Stimulated activated CD8-positive, alpha-beta memory T cell treated with anti-CD3 and anti-CD28 coated beads, Interleukin-4, amount 100 ng/mL, for 48 hours (primary cell): ENCODE measurements at places on chromosomes 5 and 9.

DNA sequence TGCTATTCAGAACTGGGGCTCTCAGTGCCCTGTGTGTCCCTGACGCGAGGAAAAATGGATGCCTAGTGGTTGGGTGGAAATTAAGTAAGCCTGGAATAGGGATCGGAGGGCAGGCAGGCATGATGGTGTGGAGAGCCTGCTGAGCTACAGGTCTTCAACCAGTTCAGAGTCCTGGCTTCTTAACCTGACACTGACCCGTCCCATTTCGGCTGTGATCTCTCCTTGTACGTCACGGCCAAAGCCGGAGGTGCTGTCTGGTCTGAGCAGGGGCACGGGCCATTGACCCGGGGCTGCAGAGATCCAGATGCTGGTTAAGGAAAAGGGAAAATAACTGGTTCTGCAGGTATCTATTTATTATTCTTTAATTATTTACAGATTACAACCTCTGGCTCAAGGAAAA is 27.9 kb downstream of the RHOBTB3 start:
- no peak for DNase-seq

DNA sequence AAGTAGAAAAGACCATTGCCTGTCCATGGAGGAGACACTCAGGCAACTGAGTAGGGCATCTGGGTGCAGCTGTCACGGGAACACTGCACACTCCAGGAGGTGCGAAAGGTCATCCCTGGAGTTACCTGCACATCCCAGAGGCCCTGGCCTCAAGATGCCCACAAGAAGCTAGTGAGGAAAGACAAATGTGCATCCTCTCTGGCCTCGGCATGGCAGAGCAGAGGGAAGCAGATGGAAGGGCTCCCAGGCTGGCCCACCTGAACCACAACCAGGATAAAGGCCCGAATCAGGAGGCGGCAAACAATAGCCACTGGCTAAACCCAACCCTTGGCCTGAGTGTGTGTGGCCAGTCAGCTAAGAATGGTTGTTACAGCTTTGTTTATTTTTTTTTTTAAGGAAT is 231.7 kb downstream of the SYK start:
- no peak for DNase-seq

DNA sequence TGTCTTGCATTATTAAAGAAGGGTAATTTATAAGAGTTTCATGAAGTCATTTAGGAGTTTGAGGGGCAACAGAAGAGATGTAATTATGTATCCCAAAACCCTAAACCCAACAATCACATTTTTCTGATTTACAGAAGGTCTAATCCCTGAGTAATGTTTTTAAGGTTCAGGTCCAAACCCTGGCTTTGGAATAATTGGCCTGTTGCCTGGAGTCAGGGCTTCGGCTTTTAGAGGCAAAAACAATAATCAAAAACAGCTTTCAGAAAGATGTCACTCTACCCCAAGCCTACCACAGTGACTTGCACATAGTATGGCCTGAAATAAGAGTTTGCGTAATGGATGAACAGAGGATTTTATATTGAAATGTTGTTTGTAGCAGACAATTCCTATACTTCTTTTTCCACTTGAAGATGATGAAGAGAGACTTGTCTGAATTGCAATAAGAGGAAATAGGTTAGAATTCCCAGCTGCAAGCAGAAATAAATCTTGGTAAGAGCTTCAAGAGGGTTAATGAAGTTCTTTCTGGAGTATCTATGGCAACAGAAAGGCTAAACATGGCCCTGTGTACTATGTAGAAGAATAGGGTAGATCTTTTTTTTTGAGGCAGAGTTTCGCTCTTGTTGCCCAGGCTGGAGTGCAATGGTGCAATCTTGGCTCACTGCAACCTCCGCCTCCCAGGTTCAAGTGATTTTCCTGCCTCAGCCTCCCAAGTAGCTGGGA is 152.0 kb downstream of the GPBP1 start:
- DNase-seq = no peak

DNA sequence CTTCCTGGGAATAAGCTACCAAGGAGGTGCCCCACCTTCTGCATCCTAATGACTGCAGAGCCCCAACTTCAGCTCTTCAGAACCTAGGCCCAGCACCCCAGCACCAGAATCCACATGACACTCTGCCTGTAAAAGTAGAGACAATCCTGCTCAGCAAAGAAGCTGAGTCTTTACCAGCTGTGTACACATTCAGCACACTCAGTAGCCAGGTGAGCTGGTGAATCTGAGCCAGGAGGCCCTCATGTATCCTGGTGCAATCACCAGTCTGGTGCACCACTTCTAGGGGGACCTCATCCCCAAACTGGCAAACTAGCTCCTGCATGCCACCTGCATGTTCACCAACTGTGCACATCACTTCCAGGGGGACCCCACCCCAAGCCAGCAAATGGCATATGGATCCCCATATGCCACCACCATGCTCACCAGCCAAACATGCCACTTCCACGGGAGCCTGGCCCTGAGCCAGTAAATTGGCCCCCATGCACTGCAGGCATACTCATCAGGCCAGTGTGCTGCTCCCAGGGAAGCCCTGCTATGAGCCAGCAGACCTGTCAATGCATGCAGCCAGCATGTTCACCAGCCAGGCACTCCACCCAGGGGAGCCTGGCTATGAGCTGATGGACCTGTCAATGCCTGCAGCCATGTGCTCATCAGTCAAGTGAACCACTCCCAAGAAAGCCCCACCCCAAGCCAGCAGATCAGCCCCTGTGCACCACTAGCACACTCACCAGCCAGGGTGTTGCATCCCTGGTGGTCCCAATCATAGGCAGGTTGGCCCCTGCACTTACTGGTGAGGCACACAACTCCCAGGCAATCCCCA is 15.6 kb upstream of the BTNL9 start:
- DNase-seq = no peak

DNA sequence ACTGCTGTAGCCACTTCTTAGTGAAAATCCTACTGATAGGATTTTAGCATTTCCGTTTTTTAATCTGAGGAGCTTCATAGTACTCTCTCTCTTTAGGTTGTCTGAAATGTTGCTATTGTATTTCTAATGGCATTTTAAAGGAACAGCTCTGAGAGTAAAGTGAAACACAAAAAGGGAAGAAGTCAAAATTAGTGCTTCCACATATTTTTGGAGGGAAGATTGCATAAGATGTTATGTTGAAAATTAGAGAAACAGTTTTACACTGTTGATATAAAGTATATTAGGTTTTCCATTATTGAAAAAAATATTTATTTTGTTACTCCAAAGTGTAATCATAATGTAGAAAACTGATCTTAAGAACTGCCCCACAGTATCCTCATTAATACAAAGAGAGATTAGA is 525.1 kb downstream of the TAF11L14 start:
- DNase-seq = no peak

GRCh38 chr9:97307091-97307490 is 368 bp upstream of the CCDC180 start:
- peak; percentile 37 for DNase-seq

- DNase-seq = no peak
Measured at GRCh38 chr5:137902408-137903133, 13.3 kb downstream of the PKD2L2 start.

- no peak for DNase-seq
Measured at GRCh38 chr5:157582731-157583620, 7.4 kb upstream of the ADAM19 start.

GRCh38 chr5:373710-374602 is 52.4 kb downstream of the AHRR start:
- DNase-seq = peak; percentile 84

GRCh38 chr5:166979307-166979895 is 1312.0 kb upstream of the WWC1 start:
- no peak for DNase-seq

- no peak for DNase-seq
Measured at GRCh38 chr5:88660264-88660946, 222.6 kb downstream of the MEF2C start.

GRCh38 chr5:171355302-171355724 is 32.3 kb upstream of the NPM1 start:
- DNase-seq = peak; percentile 38

DNA sequence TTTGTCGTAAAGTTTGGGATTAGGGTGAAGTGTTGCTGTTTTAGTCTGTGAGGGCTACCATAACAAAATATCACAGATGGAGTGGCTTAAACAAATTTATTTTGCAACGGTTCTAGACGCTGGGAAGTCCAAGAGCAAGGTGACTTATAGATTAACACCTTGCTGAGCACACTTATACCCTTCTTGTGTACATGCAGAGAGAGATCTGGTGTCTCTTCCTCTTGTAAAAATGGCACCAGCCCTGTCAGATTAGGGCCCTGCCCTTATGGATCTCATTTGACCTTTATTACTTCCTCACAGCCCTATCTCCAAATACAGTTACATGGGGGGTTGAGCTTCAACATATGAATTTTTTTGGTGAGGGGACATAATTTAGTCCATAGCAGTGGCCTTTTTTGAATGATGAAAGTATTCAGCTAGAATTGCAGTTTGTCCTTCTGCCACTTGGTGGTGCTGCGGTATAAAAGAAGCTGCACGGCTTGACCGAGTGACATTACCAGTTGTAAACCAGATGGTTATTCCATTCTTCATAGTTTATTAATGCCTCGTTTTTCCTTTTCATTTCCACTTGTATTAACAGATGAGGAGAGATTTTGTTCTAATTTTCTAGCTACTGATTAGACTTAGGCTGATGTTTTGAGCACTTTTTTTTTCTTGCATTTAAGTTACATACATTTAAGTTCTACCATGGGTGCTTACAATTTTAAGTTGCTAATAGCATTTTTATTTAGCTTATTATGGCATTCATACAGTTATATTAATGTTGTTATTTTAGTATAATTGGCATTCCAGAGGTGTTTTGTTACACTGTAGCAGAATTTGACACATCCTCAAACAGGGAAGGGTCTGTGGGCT is 19.4 kb downstream of the DCP2 start:
- DNase-seq = peak; percentile 90

DNA sequence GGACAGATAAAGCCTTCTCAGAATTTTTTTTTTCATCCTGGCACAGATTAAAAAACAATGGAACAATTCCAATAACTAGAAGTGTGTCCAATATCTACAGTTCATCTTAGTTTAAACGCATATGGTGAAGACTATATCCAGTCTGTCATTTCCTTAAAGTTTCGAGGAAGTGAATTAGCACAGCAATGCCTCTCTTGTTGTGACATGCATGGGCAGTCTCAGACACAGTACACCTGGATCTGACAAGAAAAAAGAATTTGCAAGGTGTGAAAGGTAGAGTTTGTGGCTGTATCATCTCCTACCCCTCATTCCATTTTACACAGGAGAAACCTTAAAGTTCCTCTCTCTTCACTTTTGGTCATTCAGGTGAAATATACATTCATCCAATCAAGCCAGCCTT is 100.6 kb upstream of the ADAMTS19 start:
- no peak for DNase-seq

- no peak for DNase-seq
Measured at GRCh38 chr5:103456476-103456875, 106.1 kb downstream of the NUDT12 start.

- DNase-seq = no peak
Measured at GRCh38 chr9:127361561-127361960, 35.4 kb upstream of the SLC2A8 start.

- DNase-seq = no peak
Measured at GRCh38 chr5:169354263-169354662, 53.3 kb upstream of the SLIT3 start.

- no peak for DNase-seq
Measured at GRCh38 chr5:130939059-130939458, 226.0 kb downstream of the HINT1 start.

DNA sequence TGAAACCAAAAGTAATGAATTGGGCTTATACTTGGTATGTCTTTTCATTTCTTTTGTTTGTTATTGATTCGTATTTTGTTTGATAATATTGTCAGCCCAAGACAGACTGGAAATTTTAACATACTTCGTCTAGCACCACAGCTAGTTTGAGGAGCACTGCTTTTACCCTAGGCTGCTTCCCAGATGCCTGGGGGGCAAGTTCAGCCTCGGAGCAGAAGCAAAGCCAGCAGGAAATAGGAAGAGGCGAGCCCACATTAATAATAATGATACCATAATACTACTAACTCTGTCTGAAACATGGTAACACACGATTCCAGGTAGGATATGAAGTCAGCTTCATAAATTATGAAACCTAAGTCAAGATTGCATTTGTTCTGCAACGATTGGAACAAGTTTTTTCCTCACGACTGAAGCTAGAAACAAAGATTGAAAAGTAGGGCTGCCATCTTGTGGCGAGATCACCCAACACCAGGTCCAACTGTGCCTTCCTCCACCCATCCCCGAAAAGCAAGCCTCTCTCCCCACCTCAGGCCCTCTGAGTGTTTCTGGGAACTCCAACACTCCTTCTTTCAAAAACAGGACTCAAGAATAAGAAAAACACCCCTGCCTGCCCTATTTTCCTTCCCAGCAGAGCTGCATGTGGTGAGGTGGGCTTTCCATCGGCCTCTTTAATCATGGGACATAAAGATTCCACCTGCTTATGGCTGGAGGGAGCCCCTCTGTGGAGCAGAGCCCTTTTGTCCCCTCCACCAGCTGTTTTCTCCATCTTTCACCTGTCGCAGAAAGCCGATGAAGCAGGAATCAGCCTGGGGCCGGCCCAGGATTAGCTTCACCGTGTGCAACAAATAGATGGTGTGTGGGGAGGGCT is 236.4 kb downstream of the CAAP1 start:
- DNase-seq = no peak

GRCh38 chr5:77957931-77958521 is 181.9 kb upstream of the TBCA start:
- no peak for DNase-seq

GRCh38 chr9:125889112-125889475 is 141.9 kb downstream of the PBX3 start:
- DNase-seq = peak; percentile 26

GRCh38 chr5:142753116-142753631 is 17.0 kb upstream of the ARHGAP26 start:
- no peak for DNase-seq

DNA sequence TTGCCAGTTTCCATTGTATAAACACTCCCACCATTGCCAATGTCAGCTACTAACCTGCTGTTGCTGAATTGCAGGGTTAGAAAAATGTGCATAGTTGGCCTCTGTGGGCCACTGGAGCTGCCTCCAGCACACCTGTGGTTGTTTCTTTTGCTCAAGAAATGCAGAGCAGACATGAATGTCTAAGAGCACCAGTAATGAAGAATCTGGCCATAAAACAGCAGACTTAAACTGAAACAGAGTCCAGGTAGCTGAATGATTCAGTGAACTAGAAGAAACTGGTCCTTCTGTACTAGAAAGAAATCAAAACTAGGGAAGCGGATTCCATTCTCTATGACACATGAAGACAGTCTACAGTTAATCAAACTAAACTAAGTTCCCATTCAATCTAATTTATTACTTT is 48.2 kb downstream of the NUDT12 start:
- DNase-seq = no peak
